ENCODE measurements at places on chromosomes 1 and 21.

- no peak for DNase-seq
These were observed 71.3 kb downstream of the RPE65 start for GRCh38 chr1:68378296-68379084.

DNA sequence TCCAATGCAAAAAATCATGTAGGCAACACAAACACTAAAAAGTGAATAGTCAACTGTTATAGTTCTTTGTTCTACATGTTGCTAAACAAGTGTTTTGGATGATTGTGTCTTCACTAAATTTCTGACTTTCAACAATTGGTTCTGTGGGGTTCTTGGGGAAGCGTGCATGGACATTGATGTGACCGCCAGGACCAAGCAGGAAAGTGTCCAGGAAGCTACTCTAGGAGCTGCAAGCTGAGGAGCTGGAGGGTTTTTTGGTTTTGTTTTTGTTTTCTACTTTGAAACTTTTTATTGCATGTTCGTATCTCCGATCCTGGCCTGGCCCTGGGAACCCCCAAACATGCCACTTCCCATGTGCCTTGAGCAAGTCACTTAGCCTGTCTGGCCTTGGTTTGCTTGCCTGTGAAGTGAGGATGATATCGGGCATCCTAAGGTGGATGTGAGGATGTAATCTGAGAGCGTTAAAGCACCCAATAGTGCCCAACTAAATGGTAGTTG lies 8.0 kb downstream of the TMPRSS3 start:
- no peak for DNase-seq

DNA sequence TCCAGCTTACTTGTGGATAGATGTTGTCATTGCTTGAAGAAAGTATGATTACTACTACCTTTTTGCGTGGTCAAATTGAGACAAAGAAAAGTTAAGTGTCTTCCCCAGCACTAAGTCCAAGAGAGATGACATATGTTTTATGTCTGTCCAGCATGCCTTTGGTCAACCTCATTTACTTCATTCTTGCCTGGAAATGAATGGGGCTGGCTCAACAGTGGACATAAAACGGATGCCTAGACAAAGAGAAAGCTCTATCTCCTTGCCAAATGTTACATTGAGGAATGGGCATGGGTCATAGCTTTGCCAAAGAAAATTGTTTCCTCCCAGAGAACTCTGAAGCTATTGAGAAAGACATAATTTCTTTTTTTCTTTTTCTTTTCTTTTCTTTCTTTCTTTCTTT lies 82.4 kb upstream of the PLPPR4 start:
- DNase-seq, result no peak

GRCh38 chr1:207960346-207960745 lies 49.4 kb upstream of the CD34 start:
- no peak for DNase-seq

GRCh38 chr1:36947384-36947783 lies 86.9 kb downstream of the GRIK3 start:
- DNase-seq, result no peak

DNA sequence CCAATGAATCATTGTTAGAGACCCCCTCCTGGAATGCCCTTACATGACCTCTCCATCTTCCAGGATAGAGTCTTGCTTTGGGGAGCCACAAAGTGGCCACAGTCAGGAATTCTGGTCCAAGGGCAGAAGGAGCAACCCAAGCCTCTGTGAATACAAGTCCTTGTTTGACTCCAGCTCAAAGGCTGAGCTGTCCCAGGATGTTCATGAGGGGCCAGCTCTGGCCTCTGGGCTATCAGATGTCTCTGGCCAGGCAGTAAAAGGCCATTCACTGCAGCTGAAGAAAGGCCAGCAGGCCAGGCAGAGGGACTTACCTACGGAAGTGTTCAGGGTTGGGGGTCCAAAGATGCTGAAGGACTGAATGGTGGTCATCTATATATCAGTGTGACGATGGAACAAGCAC lies 98.3 kb upstream of the IPO9 start:
- DNase-seq, result no peak

- no peak for DNase-seq
These were observed 24.7 kb upstream of the ADGRB2 start for GRCh38 chr1:31788825-31789256.

DNA sequence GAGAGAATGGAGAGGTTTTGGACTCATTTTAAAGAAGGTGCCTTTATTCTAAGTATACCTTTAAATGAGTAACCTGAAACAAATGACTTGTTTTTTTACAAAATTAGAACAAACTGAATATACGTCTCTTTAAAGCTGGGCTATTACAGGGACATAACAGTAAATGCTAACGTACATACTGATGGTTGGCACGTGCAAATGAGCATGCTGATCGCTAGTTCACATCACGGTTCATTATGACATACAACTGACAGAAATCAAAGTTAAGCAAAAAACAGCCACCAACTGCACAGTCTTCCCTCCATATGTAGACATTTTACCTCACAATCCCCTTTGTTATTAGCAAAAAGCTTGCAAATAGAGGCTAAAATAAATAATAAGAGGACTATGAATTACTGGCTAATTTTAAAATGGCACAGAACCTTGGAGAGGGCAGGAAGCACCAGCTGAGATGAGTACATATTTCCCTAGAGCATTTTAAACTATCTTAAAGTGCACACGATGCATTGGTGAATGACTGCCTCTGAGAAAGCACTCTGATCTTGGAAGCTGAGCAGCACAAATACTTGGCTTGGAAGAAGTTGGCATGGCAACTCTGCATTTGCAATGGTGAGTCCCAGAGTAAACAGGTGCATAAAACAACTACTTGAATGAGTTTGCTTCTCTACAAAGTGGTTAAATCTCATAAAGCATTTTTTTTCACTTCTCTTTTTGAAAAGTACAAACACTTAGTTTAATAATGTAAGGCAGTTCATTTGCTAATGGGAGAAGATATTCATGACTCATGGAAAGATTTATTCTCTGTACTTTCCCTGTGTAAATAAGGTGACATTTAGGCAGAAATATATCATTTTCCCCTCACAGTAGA lies 204.7 kb downstream of the LHX8 start:
- DNase-seq, result no peak

GRCh38 chr1:23578311-23578996 lies 19.2 kb upstream of the ID3 start:
- no peak for DNase-seq

DNA sequence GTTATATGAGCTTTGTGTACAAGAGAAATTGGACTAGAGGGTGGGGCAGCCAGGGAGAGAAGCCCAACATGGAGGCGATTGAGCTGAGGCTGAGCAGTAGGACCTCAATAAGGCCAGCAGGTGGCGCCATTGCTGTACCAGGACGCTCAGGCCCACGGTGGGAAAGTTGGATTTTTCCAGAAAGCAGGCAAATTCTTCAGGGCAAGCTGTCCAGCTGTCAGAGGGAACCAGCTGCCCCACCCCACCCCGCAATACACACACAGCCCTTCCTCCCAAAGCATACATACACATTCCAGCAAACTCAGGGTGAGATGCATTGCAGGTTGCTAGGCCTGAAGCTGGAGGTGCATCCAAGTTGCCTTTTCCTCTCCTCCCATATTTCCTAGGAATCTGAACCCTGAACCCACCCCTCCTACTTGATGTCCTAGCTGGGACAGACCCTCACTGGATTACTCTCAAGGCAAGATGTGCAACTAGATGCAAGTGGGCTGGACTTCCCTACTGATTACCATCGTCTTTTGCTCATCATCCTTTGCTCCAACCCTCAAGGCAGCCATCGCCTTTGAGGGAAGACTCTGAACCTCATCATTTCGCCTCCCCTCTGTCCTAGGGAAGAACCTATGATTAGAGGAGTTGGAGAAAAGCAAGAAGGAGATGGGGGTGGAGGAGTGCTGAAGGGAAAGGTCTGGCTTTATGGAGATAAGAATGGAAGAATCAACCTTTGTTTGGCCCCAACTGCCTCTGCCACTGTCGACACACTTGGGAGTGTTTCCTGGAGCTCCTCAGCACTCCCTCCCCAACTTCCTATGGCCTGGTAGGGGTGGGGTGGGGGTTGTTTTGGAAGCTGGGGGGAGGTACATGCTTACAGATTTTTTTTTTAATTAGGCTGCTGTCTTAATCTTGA lies 25.5 kb downstream of the CD34 start:
- DNase-seq, result peak; percentile 47

DNA sequence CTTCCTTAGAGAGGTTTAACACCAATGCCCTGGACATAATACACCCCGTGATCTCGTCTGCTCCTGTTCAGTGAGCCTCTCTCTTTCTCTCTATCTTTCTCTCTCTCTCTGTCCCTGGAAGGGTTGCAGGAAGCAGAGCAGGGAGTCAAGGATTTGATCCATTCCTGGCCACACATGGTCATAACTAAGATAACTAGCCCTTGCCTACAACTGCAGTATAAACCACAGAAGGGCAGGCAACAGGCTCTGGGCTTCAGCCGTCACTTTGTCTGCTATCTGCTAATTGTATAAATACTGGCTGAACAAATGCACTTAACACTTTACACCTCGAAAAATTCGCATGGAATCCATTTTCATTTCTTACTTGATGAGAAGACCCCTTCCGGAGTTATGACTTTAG lies 357.5 kb upstream of the RUNX1 start:
- no peak for DNase-seq

DNA sequence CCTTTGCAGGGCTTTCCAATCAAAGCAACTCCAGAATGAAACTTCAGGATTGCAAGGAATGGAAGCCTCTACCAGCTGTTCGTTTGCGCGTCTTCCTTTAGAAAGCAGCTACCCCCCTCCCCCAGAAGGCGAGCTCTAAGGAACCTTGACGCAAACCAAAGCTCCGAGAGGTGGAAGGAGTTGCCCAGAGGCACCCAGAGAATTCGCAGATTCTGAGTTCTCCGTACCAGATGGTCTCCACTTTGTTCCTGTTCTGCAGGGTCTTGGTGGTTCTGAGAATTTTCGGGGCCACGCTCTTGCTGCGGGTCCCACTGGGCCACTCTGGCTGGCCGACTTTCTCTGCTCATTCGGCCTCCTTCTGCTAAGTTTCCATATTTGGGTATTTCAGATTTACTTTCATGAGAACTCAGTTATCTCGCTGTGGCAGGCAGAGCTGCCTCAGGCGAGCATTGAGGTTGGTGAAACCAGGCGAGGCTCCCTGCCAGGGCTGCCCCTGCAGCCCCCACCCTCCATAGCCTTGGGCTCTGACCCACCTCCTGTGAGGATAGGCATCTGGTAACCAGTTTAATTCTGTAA lies 801 bp downstream of the TRAF5 start:
- no peak for DNase-seq

- no peak for DNase-seq
These were observed 5.3 kb upstream of the LRRC8C start for GRCh38 chr1:89627596-89627962.

DNA sequence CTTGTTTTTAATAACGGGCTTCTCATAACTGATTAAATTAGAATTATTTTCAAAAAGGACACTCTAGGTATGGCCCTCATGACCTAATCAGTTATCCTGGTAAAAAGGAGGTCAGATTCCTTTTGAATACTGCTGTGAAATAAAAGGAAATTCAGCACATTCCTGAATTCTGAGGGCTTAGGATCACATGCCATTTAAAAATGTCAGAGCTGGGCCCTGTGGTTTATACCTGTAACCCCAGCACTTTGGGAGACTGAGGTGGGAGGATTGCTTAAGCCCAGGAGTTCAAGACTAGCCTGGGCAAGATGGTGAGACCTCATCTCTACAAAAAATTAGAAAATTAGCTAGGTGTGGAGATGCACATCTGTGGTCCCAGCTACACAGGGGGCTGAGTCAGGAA lies 18.0 kb upstream of the RABGGTB start:
- no peak for DNase-seq

DNA sequence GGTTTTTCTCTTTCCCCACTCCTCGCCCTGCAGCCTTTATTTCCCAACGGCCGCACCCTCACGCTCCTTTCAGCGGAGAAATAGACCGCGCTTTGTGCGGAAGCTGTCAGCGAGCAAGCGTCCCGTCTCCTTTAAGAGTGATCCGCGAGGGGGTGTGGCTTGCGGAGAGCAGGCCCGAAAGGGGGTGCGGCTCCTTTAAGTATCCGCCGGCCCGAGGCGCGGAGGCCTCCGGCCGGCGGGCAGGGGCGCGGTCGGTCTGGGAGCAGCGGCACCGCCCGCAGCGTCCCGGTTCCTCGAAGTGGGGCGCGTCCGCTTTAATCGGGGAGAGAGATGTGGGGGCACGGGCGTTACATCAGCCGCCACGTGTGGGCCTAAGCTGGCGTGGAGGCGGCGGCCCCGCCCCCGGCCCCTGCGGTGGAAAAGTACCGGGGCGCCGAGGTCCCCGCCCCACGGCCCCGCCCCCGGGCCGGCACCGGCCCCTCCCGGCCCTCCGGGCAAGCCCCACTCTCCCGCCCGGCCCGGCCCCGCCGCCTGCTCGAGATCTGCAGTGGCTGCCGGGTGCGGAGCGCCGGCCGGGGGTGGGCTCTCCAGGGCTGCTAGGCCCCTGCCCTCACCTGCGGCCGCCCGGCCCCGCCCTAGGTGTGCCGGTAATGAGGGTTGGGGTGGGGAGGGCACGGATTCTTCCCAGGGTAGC lies 1.2 kb downstream of the SLC6A9 start:
- DNase-seq, result peak; percentile 69

GRCh38 chr1:67650061-67650460 lies 34.9 kb upstream of the GADD45A start:
- DNase-seq, result no peak

- no peak for DNase-seq
These were observed 22.5 kb upstream of the CNTN2 start for GRCh38 chr1:205020466-205020865.

DNA sequence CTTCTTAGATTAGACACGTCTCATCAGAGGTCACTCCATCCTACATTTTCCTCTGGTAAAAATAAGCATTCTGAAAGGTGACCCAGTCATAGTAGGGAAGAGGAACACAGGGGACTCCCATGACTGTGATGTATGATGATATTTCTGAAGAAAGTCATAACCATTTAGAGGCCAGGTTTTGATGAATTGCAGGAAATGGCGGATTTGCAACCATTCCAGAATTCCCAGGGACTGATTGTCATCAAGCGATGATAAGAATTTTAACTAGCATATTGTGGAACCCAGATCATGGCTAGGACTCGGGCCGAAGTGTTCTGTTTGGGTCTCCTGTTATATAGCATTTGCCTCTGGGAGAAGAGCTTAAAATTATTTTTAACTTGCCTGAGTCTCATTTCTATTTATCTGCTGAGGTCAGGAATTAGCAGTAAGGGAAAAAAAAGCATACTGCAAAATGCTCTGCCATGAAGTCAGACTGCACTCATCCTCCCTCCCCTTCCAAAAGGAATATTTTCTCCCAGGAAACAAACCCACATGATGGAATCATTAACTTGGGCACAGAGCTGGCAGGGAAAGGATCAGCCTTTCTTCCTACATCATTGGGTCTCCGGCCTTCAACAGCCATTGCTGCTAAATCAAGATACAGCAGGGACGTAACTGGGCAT lies 286.7 kb downstream of the HLX start:
- no peak for DNase-seq

DNA sequence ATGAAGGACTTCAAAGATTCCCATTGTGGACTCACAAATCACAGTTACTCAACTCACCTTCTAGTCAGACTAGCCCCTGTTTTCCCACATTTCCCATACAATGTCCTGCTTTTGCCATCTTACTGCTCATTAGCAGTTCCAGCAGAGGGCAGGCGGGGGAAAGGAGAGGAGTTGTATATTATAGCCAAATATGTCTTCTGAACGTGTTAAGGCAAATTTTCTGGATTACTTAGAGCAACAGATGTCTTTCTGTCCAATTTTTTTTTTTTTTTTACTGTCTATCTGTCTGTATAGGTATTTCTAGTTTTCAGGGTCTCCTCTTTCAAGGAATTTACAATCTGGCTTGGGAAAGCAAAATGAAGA lies 29.9 kb upstream of the DDAH1 start:
- no peak for DNase-seq

GRCh38 chr1:232033285-232033684 lies 406.7 kb downstream of the DISC1 start:
- no peak for DNase-seq

Measured in activated CD4-positive, CD25-positive, alpha-beta regulatory T cell treated with anti-CD3 and anti-CD28 coated beads, Interleukin-2, amount 50 U/mL, for 16 hours (primary cell).